ENCODE measurements at places on chromosomes 1 and 21.

DNA sequence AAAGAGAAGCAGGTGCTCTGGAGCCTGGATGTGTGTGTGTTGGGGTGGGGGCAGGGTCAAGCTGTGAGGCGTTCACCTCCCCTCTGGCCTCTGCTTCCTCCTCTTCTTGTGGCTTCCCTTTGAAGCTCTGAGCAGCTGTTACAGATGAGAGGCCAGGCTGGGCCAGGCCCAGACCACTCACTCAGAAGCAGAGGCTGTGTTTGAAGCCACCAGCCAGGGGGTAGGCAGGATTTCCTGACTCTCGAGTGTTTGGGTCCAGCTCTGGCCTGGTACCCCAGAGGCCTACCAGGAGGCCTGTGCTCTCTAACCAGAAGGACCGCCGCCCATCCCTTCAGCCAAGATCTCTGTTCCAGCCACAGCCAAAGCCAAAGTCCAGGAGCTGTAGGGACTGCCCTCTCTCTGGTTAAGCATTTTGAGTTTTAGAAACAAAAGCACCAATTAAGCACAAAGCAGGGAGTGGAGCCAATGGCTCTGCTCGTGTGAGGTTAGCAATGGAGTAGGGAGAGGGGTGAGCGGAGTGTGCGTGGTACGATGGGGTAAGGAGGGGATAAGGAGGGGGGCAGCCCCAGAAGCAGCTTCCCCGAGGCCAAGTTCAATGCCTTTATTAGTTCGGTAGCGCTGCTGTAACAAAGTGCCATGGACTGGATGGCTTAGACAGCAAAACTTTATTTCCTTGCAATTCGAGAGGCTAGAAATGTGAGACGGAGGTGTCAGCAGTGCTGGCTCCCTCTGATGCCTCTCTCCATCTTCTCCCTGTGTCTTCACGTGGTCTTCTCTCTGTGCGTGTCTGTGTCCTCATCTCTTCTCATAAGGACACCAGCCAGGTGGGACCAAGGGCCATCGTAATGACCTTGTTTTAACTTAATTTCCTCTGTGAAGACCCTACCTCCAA lies 20.5 kb downstream of the RCSD1 start:
- no peak for DNase-seq

- DNase-seq, result no peak
Measured at GRCh38 chr1:18041685-18042355, 65.8 kb upstream of the IGSF21 start.

- DNase-seq, result no peak
Measured at GRCh38 chr1:38686927-38687255, 172.7 kb downstream of the RRAGC start.

- DNase-seq, result no peak
Measured at GRCh38 chr1:226809785-226810571, 60.4 kb upstream of the PSEN2 start.

DNA sequence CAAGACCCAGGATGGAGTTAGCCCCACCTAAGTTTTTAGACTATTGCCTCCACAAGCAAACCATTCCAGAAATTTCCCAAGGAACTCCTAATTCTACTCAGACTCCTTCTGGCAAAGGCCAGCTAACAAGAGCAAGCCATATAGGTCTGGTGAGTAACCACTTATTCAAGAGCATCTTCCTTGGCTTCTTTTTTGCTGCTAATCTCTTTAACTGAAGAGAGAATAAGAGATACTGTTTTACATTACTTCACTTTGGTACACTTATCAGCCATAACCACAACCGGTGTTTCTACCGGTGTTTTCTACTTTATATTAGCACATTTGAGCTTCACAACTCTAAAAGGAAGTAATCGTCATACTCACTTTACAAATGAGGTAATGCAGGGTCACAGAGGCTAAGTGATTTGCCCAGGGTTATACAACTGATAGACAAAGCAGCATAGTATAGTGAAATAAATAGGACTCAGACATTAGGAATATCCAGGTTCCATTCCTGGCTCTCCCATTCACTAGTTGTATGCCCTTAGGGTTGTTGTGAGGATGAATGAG lies 1.7 kb upstream of the EPS15 start:
- no peak for DNase-seq

All from progenitor cell of endocrine pancreas (in vitro differentiated cells).